ENCODE measurements at places on chromosomes 3 and 15.

GRCh38 chr3:62201438-62202035 is 171.8 kb downstream of the FEZF2 start:
- no peak for DNase-seq

DNA sequence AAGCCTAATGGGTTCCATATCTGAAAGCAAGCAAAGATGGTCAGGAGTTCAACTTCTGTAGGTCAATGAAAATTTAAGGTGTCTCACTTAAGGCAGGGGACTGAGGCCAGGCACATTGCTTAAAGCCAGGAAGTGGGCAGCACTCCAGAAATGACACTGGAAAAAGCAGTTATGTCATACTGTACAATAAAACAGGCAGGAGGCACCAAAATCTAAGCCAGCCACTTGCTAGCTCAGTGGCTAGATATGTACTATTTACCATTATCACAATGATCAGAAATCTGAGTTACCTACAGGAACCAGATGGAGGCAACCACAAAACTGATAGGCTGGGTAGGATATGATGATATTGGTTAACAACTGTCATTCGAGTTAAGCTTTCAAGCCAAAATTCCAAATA is 57.3 kb downstream of the FRMD5 start:
- no peak for DNase-seq

DNA sequence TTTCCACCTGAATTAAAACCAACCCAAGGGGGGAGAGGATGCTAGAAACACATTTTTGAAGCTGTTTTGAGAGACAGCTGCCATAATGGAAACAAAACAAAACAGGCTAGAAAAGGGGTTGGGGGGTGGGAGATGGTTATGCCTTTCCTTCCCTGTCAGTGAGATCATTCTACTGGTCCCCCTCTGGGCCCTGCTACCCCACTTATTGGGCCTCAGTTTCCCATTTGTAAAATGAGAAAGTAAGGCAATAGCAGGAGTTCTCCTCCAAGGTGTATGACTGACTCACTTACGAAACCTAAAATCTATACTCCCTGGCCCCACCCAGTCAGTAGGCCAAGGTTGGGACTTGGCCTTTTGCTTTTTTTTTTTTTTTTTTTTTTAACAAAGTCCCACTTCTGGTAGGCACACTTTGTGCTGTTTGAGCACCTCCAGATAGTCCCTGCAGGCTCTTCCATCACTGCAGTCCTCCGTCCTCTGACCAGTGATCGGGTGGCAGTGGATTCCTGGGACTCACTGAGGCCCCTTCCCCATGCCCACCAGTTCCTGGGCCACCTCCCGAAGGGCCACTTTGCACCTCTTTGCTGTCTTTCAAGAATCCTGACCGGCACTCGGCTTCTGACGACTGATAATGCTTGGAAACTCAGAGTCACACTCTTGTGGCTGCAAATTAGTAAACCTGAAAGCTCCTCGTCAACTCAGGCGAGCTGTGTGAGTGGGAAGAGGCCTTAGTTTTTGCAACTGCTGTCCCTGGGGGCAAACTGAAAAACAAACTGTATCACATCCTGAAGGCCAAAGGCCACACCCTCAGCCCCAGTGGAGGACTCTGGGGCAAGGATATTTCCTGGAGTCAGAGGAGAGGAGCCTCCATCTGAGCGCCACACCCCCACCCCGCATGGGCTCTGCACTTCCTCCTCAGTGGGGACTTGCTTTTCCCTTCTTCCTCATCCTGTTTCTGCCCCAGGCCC is 6.7 kb upstream of the PSTPIP1 start:
- peak; percentile 33 for DNase-seq

DNA sequence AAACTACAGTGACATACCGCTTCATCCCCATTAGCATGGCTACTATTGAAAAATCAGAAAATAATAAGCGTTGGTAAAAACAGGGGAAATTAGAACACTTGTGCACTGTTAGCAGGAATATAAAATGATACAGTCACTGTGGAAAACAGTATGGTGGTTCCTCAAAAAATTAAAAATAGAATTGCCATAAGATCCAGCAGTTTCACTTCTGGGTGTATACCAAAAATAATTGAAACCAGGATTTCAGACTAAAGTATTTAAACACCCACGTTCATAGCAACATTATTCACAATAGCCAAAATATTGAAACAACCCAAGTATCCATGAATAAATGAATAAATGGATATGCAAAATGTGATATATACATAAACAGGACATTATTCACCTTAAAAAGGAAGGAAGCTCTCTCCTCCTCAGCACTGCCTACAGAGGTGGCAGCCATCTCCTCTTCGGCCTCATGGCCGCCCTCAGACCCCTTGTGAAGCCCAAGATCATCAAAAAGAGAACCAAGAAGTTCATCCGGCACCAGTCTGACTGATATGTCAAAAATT is 34.1 kb downstream of the NGLY1 start:
- no peak for DNase-seq

DNA sequence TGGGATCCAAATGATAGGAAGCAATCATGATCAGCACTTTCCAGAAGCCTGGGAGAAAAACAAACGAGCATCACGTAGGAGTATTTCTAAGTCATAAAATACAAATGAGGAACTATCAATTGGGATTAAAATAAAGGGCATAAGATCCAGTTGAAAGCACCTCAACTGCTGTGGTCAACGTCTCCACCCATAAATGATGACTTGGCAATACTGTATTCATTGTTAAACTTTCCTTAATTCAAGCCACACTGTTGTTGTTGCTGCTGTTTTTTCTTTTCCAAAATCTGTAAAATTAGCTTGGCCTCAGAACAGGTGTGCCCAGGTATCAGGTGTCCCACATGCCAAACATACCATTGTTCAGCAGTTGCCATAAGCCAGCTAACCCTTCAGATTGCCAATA is 395.8 kb downstream of the NTRK3 start:
- DNase-seq, result no peak

GRCh38 chr3:108407886-108408285 is 102.5 kb downstream of the MYH15 start:
- DNase-seq, result no peak

- DNase-seq, result no peak
These were observed 2.1 kb downstream of the LSAMP start for GRCh38 chr3:116443191-116443661.

DNA sequence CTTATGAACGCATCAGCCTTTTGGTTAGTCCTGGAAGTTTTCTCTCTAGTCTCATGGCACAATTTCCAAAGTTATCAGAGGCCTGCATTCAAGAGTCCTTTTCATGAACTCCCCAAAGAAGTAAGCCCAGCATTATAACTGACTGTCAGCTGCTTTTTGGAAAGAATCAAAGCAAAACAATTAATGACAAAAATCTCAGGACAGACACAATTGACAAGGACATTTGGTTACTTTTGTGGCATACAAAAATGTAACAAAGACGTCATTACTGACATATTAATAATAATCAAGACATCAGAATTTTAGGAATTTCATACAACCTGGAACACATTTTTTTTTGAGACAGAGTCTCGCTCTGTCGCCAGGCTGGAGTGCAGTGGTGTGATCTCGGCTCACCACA is 21.2 kb downstream of the KATNBL1 start:
- no peak for DNase-seq

- DNase-seq, result no peak
These were observed 360.2 kb upstream of the ROPN1 start for GRCh38 chr3:124352149-124352539.

DNA sequence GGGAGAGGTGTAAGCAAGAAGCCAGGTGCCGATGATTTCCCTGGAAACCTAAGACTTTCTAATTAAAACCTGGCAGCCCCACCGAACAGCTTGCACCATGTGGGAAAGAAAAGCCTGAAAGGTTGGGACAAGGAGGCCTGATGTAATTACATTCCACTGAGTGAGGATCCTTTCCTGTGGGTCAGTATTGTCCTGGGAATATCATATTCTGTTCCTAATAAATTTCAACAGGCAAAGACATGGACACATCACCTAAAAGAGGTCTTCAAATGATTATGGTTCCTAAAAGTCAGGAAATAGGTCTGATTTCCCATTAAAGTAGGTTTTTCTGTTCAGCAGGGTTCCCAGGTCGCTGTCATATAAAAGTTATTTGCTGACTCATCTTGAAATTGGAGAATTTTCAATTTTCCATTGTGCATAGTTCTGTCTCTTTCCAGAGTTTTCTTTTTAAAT is 58.5 kb downstream of the DUT start:
- DNase-seq, result no peak

DNA sequence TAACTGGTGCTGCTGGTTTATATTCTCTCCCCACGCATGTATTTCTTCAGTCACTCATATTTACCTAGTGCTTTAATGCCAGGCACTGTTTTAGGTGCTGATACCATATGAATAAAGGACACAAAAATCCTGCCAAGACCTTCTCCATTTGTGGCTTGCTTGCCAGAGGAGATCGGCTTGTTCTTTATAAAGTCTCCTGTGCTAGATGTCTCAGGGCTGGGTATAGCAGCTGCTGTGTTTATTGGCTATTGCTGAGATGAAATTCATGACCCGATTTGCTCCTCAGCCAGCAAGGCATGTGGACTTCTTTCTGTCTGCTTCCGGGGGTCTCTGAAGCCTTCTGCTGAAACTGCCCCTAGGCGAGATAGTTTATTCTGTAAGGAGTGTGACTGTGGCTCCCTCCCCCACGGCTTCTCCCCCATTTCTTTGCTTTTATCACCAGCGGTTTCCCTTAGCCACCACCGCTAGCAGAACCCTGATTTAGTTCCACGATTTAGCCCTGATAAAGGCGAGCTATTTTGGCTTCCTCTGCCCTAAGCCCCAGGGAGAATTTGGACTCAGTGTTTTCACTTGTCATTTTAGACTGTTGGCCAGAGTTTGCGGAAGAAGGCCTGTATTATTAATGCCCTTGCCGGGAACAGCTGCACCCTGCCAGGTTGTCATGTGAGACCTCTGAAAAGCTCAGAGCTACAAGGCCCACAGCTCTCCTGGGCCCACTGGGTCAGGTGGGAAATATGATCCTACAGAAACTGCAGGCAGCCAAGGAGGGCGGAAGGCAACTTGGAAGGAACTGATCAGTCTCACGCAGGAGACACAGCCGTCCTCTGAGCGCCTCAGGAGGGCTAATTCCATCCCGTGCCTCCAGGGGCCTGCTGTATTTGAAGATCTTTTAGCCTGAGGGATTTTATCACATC is 46.8 kb downstream of the ST6GAL1 start:
- DNase-seq, result no peak

DNA sequence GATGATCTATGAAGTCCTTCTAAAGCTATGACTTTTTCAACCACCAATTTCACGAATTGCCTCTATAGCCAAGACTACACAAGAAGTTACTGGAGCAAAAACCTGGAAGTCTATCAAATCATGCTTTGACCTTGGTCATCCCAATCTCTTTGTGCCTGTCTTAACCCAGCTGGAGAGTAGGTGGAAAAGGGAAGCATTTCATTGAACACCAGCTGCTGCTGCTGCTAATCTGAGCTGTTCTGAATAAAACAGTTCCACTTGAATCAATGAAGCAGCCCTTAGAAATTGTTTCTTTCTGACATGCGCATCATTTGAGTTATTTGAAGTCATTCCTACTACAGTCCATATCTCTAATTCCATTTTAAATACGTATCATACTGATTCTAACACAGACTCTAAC is 7.3 kb upstream of the UBE3A start:
- DNase-seq, result no peak

DNA sequence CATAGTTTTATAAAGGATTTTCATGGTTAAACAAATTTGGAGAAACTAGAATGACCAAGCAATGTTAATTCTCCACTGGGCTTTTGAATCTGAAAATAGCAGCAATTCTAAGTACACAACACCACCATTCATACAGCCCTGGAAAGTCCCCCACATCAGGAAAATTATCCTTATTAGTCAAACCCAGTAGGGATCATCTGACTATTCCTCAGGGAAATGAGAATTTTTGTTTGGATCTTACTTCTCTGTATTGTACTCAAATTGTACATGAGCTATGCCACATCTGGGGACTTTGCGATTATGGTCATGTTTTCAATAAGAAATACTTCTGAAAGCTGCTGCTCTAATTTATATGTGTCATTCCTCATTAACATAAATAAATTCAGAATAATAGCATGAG is 46.0 kb downstream of the RARB start:
- no peak for DNase-seq

GRCh38 chr3:1987980-1988379 is 110.7 kb upstream of the CNTN4 start:
- DNase-seq, result no peak

GRCh38 chr3:115272036-115272824 is 125.1 kb upstream of the ZBTB20 start:
- DNase-seq, result no peak

DNA sequence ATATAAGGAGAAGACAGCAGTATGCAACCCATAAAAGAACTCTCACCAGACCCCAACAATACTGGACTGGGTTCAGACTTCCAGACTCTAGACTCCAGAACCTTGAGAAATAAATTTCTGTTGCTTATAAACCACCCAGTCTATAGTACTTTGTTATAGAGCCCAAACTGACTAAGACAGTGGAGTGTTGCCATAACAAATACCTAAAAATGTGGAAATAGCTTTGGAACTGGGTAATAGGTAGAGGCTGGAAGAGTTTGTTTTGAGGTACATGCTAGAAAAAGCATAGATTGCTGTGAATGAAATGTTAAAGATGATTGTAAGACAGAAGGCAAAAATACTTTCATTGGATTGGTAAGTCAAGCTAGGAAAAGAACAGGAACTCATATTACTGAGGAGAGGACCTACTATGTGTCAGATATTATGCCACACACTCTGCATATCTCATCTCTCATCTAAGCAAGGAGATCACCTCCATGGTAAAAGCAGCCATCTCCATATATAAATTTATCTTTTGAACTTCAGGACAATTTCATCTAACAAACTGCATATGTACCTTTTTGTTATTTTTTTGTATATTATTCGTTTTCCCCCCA is 67.4 kb upstream of the FNDC3B start:
- no peak for DNase-seq

GRCh38 chr15:86439614-86440013 is 359.9 kb downstream of the AGBL1 start:
- DNase-seq, result no peak

DNA sequence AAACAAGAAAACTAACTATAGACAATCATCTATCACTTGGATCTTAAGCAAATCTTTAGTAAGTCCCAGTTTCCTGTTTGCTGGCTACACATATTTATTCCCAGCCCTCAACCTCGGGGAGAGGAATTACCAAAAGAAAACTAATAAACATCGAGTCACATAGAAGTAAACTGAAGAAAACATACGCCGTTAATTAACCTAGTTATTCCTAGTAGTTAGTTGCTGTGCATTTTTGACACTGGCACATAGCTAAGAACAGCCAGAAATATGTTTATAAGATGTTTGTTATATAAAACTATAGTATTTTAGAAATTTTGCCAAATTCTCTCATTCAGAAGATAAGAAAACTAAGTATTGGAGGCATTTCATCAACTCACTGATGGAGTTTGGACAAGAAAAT is 407.2 kb upstream of the ARHGEF26 start:
- DNase-seq, result no peak
